ENCODE measurements at places on chromosomes 12 and 14. TPM values are rescaled to one million over a fixed set of nuclear protein-coding genes. Genes with fewer than 3 reads are reported as not detected.
A peak's percentile ranks its signal among the peaks of the same experiment; 100 is the strongest.

The CIROP gene
- not detected for total RNA-seq

The MYO1H gene
- not detected for total RNA-seq

The RNASE4 gene
- total RNA-seq: 2.7 TPM

The LRP1 gene
- 0.60 TPM for total RNA-seq

The SLC2A14 gene
- 15.8 TPM for total RNA-seq

The SIX6 gene
- total RNA-seq: not detected

The GZMH gene
- total RNA-seq: 10.7 TPM

The IAPP gene
- not detected for total RNA-seq

The DEPDC4 gene
- 1.3 TPM for total RNA-seq

DNA sequence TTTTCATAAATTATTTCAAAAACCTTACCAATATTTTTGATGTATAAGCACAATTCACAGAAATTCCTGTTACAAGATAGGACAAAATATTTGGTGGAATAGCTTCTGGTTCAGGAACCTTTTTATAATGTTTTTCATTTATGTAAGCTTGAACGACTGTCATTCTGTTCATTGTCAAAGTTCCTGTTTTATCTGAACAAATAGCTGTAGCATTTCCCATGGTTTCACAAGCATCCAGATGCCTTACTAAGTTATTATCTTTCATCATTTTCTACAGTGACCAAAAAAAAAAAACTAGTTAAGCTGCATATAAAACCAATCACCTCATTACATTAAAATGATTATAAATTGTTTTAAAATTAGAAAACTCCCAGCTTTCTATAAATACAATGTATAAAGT lies 87.1 kb downstream of the ATP2B1 start:
- no peak overlapping the region for H3K4me3 ChIP-seq
- no peak for DNase-seq
- H3K27ac ChIP-seq: no peak overlapping the region
- peaks cover 31% of the 10 kb centered on the region for H3K36me3 ChIP-seq
- H3K4me1 ChIP-seq: peaks cover 2% of the 10 kb centered on the region

DNA sequence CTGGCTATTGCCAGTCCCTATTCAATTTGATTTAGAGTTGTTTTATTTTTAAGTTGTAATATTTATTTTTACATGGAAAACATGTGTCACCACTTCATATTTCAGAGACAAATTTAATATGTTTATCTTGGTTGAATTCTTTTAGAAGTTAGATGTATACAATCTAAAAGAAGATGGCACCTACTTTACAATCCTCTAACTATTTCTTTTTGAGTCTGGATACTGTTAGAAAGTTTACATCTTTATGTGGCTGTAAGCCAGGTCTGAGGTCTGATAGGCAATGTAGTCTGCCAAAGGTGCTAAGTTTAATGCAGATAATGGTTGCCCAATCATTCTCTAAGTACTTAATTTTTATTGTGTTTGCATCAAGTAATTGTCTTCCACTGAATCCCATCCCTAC lies 7.2 kb upstream of the LMO3 start:
- no peaks in the 10 kb centered on the region for H3K4me1 ChIP-seq
- no peak overlapping the region for H3K27ac ChIP-seq
- H3K4me3 ChIP-seq: no peak overlapping the region

DNA sequence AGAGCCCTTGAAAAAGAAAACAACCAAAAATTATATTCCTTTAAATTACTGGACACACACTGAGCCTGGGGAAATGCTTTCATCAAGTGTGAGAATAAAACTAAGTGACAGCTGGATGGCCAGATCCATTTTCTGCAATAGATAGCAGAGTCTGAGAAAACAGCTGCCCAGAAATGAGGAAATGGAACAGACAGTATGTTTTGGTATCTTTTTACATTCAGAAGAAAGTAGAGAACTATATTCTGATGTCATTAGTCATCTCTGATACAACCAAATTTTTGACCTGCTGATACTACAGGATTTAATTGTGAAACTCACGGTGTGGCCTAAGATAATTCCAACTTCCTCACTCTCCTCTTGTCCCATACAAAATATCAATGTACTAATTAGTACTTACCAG lies 78.2 kb downstream of the HMGA2 start:
- H3K27me3 ChIP-seq: peaks cover 11% of the 10 kb centered on the region
- no peaks in the 10 kb centered on the region for H3K36me3 ChIP-seq
- H3K27ac ChIP-seq: no peak overlapping the region
- no peak overlapping the region for H3K4me3 ChIP-seq
- H3K4me1 ChIP-seq: no peaks in the 10 kb centered on the region

GRCh38 chr12:116465407-116465806 lies 93.8 kb upstream of the MAP1LC3B2 start:
- H3K4me3 ChIP-seq: no peak overlapping the region
- H3K4me1 ChIP-seq: no peaks in the 10 kb centered on the region
- H3K27ac ChIP-seq: no peak overlapping the region
- no peaks in the 10 kb centered on the region for H3K36me3 ChIP-seq
- no peaks in the 10 kb centered on the region for H3K27me3 ChIP-seq

GRCh38 chr12:101485021-101485420 lies 9.9 kb downstream of the SPIC start:
- no peaks in the 10 kb centered on the region for H3K27me3 ChIP-seq
- H3K4me3 ChIP-seq: no peak overlapping the region
- H3K27ac ChIP-seq: no peak overlapping the region

DNA sequence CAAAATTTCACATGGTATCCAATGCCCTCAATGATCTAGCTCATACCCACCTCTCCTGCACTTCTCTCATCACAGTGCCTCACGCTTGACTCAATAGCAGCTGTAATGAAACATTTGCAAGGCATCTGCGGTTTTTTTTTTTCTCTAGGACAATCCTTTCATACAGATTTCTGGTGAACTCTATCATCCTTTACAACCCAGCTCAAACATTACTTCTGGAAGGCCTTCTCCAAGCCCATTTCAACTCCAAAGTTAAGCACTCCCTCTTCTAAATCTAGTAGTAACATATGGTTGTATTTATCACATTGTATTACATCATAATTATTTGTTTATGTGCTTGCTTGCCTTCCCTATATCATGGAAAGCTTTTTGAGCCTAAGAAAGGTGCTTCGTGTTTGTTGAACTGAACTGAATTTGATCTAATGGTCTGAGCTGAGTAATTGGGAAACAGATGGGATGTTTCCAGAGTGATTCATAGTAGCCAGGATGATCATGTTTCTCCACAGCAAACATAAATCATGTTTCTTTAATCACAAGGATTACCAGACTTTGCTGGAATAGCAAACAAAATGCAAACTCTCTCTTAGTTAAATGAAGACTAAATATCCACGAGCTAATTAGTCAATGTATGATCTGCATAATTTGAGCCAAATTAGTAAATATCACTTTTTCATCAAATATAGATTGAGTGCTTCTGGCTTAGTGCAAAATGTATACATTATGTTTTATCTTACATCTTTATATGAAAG lies 14.3 kb downstream of the CFL2 start:
- H3K4me1 ChIP-seq: no peaks in the 10 kb centered on the region
- H3K36me3 ChIP-seq: no peaks in the 10 kb centered on the region
- H3K27me3 ChIP-seq: no peaks in the 10 kb centered on the region
- DNase-seq: no peak
- H3K27ac ChIP-seq: no peak overlapping the region
- no peak overlapping the region for H3K4me3 ChIP-seq

DNA sequence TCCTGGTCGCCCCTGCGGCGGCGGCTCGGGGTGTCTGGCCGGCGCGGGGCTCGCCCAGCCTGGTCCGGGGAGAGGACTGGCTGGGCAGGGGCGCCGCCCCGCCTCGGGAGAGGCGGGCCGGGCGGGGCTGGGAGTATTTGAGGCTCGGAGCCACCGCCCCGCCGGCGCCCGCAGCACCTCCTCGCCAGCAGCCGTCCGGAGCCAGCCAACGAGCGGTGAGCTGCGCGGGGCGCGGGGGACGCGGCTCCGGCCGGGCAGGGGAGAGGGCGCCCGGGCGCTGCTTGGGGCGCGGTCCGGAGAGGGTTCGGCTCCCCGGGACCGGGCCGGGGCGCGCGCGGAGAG lies at the start of gene LGALS3:
Gene LGALS3 (plus strand): TSS at position 167 of the 342 bp plus-strand sequence. CDS start 8,122 bp downstream, outside the sequence.
- peak within 1 kb of the TSS; percentile 61 for H3K27ac ChIP-seq
- H3K4me3 ChIP-seq: peak within 1 kb of the TSS; percentile 75
- DNase-seq: peak; percentile 59
- peaks cover 33% of the 10 kb centered on the region for H3K36me3 ChIP-seq

DNA sequence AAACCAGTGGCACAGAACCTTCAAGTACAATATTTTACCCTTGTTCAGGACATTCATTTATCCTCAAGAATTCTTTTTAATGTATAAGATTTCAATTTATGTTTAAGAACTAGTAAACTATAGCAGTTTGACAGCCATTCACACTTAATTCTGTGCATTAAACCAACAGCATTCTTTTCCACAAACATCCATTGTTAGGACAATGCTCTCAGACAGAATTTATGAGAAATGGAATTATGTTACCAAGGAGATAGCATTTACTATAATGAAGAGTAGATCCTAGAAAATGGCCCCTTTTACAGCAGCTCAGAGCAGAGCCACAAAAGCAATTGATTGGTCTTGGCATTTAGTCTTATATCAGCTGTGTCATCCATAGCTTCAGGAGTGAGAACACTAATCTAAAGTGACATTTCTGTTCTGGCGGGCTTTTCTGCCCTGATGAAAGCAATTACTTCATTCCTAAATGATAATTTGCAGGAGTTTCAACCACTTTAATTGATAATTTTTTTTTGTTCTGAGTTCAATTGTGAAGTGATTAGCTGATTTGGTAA lies 268.9 kb downstream of the NPAS3 start:
- no peaks in the 10 kb centered on the region for H3K36me3 ChIP-seq
- no peaks in the 10 kb centered on the region for H3K4me1 ChIP-seq
- no peaks in the 10 kb centered on the region for H3K27me3 ChIP-seq
- no peak overlapping the region for H3K27ac ChIP-seq
- no peak overlapping the region for H3K4me3 ChIP-seq
- no peak for DNase-seq

GRCh38 chr12:49358483-49359141 lies 8.7 kb upstream of the SPATS2 start:
- H3K27ac ChIP-seq: no peak overlapping the region
- H3K36me3 ChIP-seq: no peaks in the 10 kb centered on the region
- peaks cover 35% of the 10 kb centered on the region for H3K27me3 ChIP-seq
- no peak overlapping the region for H3K4me3 ChIP-seq

DNA sequence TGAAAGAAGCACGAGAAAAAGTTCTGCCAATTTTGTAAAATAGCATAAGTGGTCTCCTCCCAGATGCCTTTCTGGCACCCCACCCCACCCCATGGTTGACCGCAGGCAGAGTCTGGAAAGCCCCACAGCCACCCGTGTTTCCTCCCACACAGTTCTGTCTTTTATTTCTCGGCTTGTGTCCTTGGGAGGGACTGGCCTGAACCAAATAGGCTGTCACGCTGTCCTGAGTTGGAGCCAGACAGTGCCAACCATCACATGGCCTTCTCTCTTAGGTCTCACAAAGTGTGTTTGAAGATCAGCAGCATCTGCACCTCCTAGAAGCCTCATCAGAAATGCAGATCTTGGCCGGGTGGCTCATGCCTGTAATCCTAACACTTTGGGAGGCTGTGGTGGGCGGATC lies 10.2 kb upstream of the LTA4H start:
- no peak overlapping the region for H3K4me3 ChIP-seq
- H3K36me3 ChIP-seq: peaks cover 6% of the 10 kb centered on the region
- H3K27ac ChIP-seq: no peak overlapping the region
- H3K27me3 ChIP-seq: no peaks in the 10 kb centered on the region

- no peak overlapping the region for H3K27ac ChIP-seq
- peaks cover 14% of the 10 kb centered on the region for H3K36me3 ChIP-seq
- H3K27me3 ChIP-seq: no peaks in the 10 kb centered on the region
- H3K4me1 ChIP-seq: no peaks in the 10 kb centered on the region
These were observed 72.3 kb downstream of the KDM2B start for GRCh38 chr12:121508533-121508932.

GRCh38 chr14:92556863-92557543 lies 43.4 kb downstream of the RIN3 start:
- no peak overlapping the region for H3K27ac ChIP-seq
- H3K4me3 ChIP-seq: no peak overlapping the region
- peaks cover 7% of the 10 kb centered on the region for H3K36me3 ChIP-seq
- DNase-seq: no peak
- peaks cover 23% of the 10 kb centered on the region for H3K27me3 ChIP-seq
- H3K4me1 ChIP-seq: peaks cover 56% of the 10 kb centered on the region

DNA sequence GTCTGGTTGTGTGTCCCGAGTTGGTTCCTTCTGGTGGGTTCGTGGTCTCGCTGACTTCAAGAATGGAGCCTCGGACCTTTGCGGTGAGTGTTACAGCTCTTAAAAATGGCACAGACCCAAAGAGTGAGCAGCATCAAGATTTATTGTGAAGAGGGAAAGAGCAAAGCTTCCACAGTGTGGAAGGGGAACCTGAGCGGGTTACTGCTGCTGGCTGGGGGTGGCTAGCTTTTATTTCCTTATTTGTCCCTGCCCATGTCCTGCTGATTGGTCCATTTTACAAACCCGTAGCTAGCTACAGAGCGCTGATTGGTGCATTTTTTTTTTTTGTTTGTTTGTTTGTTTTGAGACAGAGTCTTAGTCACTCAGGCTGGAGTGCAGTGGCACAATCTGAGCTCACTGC lies 29.3 kb downstream of the FGF6 start:
- H3K4me1 ChIP-seq: peaks cover 20% of the 10 kb centered on the region
- peaks cover 36% of the 10 kb centered on the region for H3K27me3 ChIP-seq
- no peaks in the 10 kb centered on the region for H3K36me3 ChIP-seq
- no peak overlapping the region for H3K4me3 ChIP-seq
